ENCODE measurements at places on chromosomes 1 and 21.

GRCh38 chr1:69711190-69711930 lies 143.6 kb downstream of the LRRC7 start:
- DNase-seq: no peak

DNA sequence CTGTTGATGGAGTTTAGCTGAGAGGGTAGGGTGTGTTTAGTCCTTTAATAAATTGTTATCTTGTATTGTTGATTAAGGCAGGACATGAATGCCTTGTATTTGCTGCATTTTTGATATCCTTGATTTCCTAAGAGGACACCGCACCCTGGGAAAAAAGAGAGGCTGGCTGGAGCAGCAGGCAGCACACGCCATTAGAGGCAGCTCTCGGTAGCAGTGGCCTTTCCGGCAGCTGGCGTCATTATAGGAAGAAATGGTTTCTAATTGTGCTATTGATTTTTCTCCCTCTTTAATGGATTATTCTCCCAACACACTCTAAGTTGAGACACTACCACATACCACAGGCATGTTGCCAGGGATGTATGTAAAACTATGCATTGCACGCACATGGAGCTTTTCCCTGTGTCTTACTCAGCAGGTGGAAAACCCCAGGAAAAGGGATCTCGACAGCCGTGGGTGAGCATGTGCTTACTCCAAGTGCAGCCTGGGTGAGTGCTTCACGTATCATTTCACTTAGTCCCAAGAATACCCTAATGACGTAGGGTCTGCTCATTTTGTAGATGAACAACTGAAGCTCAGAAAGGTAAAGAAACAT lies 440.4 kb upstream of the RUNX1 start:
- no peak for DNase-seq

- no peak for DNase-seq
Observed at GRCh38 chr1:41500378-41500777, 15.9 kb upstream of the EDN2 start.

DNA sequence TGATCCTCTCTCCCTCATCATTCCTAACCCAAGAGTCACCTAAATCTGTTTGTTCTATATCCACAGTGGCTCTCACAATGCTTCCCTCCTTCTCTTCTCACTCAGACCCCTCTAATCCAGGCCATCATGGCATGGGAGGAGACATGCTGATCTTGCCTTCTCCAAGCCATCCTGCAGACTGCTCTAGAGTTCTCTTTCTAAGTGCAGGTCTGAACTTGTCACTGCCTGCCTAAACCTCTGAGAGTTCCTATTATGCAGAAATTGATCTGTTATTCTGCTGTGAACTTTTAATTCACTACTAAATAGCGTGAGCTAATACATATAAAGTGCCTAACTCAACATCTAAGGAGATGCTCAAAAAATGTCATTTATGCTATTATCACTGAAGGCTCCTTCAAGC lies 26.8 kb downstream of the LAMC2 start:
- DNase-seq: no peak

DNA sequence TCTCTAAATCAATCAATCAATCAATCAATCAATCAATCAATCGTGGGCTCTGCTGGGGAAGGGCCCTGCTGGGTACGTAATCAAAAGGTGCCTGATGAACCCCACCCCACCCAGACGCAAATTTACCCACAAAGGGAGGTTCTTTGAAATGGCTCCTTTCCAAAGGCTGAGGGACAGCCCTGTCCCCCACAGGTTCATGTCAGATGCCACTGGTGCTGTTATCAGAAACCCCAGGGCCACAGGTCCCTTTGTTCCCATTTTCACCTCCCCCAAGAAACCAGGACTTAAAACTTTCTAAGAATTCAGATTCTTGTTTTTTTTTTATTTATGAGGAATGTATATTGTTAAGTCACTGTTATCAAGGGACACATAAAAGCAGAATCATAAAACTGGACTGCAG lies 14.2 kb downstream of the CHRNB2 start:
- DNase-seq: no peak

- DNase-seq: no peak
Observed at GRCh38 chr1:67991546-67991945, 58.9 kb downstream of the DIRAS3 start.

DNA sequence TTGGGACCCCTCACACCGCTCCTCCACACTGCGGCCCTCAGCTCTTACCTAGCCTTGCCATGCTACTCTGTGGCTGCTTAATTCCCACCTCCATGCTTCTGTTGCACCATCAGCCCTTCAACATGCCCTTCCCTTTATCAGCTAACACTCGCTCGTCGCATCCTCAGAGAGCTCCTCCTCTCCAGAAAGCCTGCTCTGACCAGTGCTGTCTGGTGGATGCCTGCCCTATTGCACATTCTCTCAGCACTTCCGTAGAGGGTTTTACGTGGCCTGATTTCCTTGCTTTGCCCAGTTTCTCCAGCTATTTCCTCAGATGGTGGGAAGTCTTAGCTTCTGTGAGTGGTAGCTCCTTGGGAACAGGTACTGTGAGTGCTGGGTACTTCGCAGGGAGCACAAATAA lies 10.3 kb upstream of the LAD1 start:
- DNase-seq: no peak

- DNase-seq: no peak
Observed at GRCh38 chr1:149979245-149979971, 31.1 kb downstream of the OTUD7B start.

DNA sequence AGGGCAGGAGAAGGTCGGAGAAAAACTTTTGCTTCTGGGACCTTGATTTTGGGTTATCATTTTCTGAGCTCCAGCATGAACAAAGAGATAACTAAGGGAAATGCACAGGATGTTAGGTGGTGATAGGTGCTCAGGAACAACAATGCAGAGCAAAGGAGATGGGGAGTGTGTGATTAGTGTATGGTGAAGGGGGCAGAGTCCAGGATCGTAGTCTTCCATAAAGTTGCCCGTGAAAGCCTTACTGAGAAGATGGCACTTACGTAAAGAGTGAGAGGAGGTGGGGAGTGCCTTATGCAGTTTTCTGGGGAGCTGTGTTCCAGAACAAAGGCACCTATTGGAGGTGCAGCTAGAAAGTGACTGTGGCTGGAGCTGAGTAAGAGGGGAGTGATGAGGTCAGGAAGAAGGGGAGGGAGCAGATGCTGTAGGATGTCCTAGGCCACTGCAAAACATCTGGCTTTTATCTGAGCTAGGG lies 11.6 kb downstream of the KCNK1 start:
- DNase-seq: no peak

- peak; percentile 37 for DNase-seq
Observed at GRCh38 chr1:29124366-29125236, 898 bp upstream of the TMEM200B start.

- no peak for DNase-seq
Observed at GRCh38 chr21:33032434-33033047, 6.8 kb downstream of the OLIG2 start.

GRCh38 chr1:153849487-153850185 lies 73.1 kb downstream of the GATAD2B start:
- DNase-seq: no peak

- no peak for DNase-seq
Observed at GRCh38 chr21:44513389-44514217, 26.4 kb downstream of the KRTAP10-1 start.

GRCh38 chr1:200473698-200474371 lies 64.0 kb upstream of the ZNF281 start:
- DNase-seq: no peak

DNA sequence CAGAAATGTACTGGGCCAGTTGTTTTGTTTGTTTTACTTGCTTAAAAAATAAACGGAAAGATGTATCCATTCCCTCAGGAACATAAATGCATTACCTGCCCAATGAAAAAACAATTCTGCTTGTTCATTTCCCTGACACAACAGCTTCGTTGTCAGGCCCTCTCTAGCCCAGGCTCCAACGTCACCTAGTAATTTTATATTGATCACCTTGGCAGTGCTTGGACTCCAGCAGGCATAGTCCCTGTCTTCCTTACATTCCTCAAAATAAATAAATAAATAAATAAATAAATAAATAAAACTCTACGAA lies 1.2 kb downstream of the CEP170 start:
- DNase-seq: no peak

DNA sequence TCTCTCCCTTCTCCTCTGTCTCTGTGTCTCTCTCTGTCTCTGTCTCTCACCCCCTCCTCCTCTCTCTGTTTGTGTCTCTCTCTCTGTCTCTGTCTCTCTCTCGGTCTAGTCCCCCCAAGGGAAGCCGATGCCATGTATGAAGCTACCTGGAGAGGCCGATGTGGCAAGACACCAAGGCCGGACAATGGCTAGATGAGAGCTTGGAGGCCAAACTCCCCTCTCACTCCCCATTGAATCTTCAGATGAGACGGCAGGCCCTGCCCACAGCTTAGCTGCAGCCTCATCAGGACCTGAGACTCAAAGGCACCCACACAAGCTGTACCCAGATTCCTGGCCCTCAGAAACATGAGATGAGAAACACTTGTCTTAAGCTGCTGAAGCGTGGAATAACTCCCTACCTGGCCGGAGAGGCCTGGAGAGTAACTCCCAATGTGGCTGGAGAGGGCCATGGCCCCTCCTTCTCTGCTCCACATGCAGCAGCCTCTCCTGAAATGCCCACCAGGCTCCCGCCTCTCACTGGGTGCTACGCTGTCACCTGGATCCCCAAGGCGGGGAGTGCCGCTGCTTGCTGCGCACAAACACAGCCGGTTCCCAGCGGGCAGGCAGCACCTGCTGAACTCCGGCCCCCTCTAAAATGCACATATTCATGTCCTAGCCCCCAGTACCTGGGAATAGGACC lies 7.8 kb upstream of the ACTRT2 start:
- no peak for DNase-seq

GRCh38 chr21:45736690-45737484 lies 93.4 kb downstream of the PCBP3 start:
- DNase-seq: no peak

DNA sequence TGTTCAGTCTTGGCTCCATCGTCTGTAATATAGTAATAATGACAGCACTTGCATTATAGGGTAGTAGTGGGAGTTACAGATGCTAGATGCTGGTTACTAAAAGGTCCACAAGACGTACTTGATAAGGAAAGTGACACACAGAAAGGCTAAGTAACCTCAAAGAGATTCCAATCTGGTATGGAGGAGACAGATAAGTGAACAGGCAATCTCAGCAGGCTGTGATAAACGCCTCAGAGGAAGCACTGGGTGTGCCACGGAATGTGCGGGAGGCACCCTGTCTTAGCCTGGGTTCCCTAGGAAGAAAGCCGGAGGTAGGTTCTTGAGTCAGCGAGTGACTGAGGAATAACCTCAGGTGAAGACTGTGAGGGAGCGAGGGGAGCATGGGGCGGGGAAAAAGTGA lies 4.6 kb upstream of the CTPS1 start:
- DNase-seq: no peak

GRCh38 chr21:36288651-36289243 lies 31.2 kb upstream of the MORC3 start:
- DNase-seq: no peak

DNA sequence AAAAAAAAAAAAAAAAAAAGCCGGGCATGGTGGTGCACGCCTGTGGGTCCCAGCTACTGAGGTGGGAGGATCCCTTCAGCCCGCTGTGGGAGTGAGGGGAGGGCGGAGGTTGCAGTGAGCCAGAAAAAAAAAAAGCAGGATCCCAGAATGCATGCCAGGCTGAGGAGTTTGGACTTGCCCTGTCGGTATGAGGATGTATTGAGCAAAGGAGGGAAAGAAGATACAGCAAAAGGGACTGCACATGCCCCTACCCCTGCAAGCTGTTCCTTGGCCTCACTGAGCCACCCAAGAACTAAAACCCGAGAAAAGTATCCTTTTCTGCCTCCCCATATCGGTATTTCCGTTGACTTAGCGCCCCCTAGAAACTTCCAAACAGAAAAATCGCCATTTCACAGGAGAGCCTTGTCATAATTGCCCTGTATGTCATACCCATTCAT lies 1.3 kb upstream of the GPATCH4 start:
- no peak for DNase-seq

DNA sequence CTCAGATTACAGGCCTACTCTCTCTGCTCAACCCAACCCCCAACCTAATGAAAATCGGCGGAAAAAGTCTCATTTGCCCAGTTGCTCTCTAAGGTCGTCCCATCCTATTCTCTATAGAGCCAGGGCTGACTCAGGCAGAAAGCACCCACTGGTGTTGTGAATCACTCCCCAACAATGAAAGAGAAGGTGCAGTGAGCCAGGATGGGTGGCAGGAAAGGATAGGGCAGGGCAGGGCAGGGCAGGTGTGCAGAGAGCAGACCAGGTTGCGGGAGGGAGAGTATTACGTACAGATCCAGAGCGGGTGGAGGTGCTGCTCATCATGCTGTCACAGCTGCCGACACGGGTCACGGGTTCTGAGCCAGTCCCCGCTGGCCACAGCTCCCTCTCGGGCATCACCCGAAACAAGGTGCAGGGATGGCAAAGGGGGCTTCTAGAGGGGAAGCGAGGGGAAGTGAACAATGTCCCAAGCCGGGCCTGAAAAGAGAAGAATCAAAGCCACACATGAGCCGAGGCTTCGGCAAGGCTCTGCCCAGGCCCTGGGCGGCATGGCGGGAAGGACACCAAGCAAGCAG lies 5.3 kb downstream of the C1orf116 start:
- DNase-seq: no peak

DNA sequence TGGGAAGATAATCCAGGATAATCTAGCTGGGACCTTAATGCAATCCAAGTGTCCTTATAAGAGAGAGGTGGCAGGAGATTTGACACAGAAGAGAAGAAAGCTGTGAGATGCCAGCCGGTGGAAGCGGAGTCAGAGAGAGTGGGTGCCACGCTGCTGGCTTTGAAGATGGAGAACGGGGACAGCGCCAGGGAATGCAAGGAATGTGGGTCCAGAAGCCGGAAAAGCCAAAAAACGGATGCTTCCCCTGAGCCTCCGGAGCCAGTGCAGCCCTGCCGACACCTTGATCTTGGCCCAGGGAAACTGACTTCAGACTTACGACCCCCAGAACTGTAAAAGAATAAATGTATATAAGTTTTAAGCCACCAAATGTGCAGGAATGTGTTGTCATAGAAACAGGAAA lies 152.6 kb downstream of the ZNF281 start:
- no peak for DNase-seq

GRCh38 chr1:8151647-8152046 lies 125.5 kb upstream of the ERRFI1 start:
- DNase-seq: no peak

GRCh38 chr1:168452329-168452728 lies 91.5 kb downstream of the XCL2 start:
- DNase-seq: no peak

GRCh38 chr1:244050835-244051444 lies at the start of gene ZBTB18:
ZBTB18 (plus strand) TSS chr1:244051283; CDS start chr1:244051432, 149 bp downstream.
- DNase-seq: no peak

GRCh38 chr1:7915826-7916500 lies 24.7 kb downstream of the TNFRSF9 start:
- DNase-seq: peak; percentile 33

- no peak for DNase-seq
Observed at GRCh38 chr1:15802234-15802965, 5.0 kb downstream of the UQCRHL start.

DNA sequence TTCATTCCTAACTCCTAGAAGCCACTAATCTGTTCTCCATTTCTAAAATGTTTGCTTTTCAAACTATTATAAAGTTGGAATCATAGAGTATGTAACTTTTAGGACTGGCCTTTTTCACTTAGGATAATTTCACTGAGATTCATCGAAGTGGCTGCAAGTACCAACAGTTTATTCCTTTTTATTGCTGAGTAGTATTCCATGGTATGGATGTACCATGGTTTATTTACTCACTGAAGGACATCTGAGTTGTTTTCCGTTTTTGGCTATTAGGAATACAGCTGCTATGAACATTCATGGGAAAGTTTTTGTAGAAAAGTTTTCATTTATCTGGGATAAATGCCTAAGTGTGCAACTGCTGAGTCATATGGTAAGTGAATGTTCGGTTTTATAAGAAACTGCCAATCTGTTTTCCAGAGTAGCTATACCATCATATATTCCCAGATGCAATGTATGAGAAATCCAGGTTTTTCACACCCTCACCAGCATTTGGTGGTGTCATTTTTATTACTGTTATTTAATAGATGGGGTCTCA lies 66.3 kb downstream of the SLC27A3 start:
- no peak for DNase-seq

Data from stimulated activated CD4-positive, alpha-beta T cell treated with anti-CD3 and anti-CD28 coated beads, TNF-alpha, amount 100 ng/mL, for 4 hours (primary cell).